Heart right ventricle (tissue), 16 donors: ENCODE measurements at places on chromosomes 13 and 19. TPM values are rescaled to one million over a fixed set of nuclear protein-coding genes. Genes with fewer than 3 reads are reported as not detected.

Gene RFPL4AL1
- not detected for total RNA-seq

DNA sequence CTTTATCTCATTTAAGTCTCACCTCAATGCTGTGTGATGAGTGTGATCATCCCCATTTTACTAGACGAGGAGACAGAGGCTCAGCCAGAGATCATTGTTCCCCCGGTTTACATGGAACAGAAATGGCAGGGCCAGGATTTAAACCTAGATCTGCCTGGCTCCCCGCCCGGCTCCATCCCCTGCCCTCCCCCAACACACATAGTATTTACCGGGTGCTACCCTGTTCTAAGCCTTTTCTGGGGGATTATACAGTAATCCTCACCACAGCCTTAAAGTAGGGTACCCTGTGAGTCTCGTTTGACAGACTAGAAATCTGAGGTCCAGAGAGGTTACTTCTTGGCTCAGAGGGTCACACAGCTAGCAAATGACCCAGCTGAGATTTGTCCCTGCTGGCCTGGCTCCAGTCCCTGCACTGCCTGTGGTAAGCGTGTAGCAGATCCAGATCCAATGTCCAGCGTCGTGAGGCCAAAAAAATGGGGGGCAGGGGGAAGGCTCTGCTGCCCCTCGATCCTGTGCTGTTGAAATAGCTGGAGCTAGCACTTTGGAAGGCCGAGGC is 3.8 kb upstream of the KLC3 start:
- DNase-seq: no peak

DNA sequence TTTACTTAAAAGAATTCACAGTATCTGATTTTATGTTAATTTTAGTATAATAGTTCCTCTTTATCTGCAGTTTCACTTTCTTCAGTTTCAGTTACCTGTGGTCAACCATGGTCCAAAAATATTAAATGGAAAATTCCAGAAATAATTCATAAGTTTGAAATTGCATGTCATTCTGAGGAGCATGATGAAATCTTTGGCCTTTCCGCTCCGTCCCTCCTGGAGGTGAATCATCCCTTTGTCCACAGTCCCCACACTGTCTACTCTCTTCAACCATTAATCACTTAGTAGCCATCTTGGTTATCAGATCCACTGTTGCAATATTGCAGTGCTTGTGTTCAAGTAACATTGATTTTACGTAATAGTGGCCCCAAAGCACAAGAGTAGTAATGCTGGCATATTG is 26.9 kb downstream of the SLITRK6 start:
- no peak for DNase-seq

DNA sequence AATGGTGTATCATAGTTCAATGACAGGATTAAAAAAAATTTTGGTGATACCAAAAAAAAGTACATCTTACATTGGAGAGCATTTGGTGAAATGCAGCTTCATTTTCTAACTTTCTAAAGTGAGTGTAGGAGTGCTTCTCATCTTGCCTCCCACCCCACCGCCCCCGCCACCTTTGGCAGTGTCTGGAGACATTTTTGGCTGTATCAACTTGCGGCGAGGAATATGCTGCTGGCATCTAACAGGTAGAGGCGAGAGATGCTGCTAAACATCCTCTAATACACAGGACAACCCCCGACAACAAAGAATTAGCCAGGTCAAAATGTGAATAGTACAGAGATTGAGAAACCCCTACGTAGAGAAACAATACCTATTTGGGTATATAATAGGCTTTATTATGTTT is 1.7 kb downstream of the DLEU7 start:
- no peak for DNase-seq

- peak; percentile 86 for DNase-seq
These were observed 1.5 kb upstream of the GADD45B start for GRCh38 chr19:2474232-2475017.

GRCh38 chr19:44525721-44526430 is 3.6 kb downstream of the CEACAM20 start:
- DNase-seq: no peak

Gene ICAM5
- not detected for total RNA-seq

Gene RNASEH2B
- total RNA-seq: 37.2 TPM

DNA sequence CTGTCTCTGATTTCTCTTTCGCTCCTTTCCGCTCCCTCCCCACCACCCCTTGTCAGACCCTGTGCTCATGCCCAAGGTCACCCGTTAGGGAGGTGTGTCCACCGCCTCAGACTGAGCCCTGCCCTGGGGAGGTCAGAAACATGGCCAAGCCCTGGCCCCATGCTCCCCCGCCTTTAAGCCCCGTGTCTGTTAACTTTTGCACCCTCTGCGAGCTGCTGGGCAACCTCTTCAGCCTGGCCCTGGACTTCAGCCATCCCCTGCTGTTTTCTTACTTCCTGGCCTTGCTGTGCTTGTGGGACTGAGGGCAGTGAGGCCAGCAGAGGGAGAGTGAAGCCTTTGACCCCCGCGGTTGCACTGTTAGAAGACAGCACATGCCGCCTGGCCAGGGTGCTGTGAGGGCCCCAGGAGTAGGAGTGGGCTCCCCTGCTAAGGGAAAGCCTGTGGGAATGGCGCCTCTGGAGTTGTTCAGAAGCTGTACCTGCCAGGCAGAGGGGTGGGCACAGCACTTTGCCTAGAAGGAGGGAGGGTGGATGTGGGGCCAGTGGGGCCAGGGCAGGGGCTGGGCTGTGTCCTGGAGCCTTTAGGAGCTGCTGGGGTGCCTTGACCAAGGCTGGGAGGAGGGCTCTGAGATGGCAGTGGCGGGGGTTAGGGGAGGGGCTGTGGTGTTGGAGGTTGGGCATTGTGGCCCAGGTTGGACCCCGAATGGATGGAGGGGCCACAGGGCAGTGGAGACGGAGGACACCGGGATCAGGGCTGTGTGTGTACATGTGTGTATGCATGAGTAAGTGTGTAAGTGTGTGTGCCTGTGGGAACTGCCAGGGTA is 7.9 kb downstream of the UPF1 start:
- DNase-seq: no peak

Gene LYL1
- 7.6 TPM for total RNA-seq

Gene CEBPA
- total RNA-seq: 4.0 TPM

Gene ZIC2
- not detected for total RNA-seq

DNA sequence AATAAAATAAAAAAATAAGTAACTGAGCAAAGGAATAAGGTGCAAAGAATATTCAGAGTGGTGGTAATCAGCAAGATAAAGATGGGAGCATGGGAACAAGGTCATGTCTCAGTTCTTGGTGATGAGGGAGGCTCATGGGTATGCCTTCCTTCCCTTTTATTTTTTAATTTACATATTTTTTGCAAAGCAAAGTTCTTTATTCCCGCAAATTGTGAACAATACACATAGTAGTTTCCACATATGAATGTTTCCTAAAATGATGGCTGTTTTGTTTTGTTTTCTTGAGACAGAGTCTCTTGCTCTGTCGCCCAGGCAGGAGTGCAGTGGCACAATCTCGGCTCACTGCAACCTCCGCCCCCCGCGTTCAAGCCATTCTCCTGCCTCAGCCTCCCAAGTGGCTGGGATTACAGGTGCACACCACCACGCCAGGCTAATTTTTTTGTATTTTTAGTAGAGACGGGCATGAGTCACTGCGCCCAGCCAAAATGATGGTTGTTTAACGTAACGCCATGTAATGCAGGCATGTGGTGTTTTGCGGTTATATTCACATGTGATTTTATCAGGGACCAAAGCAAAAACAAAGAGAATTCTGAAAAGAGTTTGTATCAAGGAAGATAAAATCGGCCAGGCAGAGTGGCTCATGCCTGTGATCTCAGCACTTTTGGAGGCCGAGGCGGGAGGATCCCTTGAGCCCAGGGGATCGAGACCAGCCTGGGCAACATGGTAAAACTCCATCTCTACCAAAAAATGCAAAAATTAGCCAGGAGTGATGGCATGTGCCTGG is 4.5 kb upstream of the ADGRE2 start:
- DNase-seq: no peak

DNA sequence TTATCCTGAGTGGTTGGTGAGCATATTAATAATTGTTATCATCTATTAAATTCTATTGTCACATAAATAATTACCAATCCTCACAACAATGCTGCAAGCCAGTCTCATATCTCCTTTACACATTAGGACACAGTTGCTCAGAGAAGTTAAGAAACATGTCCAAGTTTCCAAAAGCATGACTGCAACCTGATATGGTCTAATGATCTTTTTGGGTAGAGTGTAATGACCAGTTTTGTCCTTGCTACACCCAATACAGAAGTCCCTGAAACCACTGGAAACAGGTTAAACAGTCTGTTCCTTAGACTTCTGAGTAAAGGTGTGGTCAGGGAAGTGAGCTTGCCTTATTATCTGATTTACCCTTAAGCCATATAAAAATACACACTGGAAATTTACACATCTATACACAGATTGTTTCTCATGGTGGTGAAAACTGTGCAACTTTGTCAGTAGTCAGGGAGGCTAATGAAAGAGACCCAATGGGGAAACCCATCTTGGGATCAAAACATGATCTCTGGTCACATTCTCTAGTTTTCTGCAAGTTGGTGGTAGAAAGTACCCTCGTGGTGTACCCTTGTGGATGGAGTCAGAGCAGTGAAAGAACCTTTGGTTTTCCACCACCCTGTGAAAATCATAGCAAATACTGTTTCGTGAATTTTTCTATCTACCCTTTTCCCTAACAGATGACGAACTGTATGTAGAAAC is 146.0 kb upstream of the KLF12 start:
- DNase-seq: no peak

DNA sequence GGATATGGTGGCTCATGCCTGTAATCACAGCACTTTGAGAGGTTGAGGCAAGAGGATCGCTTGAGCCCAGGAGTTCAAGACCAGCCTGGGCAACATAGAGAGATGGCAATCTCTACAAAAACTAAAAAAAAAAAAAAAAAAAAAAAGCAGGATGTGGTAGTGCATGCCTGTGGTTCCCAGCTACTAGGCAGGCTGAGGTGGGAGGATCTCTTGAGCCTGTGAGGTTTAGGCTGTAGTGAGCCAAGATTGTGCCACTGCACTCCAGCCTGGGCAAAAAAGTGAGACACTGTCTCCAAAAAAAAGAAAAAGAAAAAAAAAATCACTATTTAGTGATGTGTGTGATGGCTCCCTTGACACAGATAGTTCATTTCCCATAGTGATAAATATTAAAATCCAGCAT is 365.0 kb upstream of the NBEA start:
- no peak for DNase-seq

DNA sequence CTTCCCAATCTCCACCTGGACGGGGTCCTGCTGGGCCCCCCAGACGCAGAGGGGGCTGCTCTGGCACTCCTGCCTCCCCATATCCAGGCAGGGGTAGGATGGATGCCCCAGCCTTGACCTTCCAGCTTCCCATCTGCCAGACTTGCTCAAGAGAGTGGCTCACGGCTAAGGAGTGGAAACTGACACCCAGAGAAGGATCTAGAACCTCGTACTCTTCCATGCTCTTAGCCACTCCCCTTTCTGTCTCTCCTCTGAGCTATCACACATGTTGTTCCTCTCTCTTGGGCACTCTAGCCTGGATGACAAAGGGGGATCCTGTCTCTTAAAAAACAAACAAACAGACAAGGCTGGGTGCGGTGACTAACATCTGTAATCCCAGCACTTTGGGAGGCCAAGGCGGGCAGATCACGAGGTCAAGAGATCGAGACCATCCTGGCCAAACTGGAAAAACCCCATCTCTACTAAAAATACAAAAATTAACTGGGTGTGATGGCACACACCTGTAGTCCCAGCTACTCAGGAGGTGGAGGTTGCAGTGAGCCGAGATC is 12.2 kb upstream of the FUT5 start:
- no peak for DNase-seq

Gene ZNF813
- 0.81 TPM for total RNA-seq

- peak; percentile 77 for DNase-seq
These were observed 62.0 kb downstream of the GPR12 start for GRCh38 chr13:26698392-26699196.

DNA sequence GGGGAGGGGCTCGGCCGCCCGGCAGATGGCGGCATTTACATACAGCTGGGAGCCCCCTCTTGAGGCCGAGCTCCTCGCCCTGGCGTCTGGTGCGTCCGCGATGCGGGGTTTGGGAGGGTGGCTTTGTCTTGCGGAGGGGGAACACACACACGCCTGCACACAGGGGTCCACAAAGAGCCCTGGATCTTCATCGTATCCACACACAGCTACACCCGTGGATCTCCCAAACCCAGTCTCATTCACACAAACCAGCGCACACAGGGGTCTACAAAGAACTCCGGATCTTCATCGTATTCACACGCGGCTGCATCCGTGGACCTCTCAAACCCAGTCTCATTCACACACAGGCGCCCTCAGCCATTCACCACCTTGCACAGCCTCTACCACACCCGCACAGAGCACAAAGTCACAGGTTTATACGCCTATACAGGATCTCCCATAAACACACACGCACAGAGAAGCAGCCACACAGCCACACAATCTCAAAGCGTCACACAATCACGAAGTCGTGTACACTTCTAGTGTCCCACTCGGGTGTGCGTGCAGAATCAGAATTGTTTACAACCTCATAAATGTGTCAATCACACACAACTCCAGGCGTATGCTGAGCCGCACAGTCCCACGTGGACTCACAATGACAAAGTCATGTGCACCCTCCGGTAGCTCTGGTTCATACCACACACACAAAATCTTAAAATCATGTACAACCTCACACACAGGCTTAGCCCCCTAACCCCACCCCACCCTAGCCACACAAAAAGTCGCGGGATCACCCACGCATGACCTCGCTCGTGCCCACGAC is 550 bp upstream of the DLL3 start:
- DNase-seq: peak; percentile 49

- no peak for DNase-seq
These were observed 34.3 kb upstream of the MEDAG start for GRCh38 chr13:30871588-30872275.

Gene PLEKHA4
- total RNA-seq: 18.5 TPM

Gene MAU2
- 48.6 TPM for total RNA-seq

DNA sequence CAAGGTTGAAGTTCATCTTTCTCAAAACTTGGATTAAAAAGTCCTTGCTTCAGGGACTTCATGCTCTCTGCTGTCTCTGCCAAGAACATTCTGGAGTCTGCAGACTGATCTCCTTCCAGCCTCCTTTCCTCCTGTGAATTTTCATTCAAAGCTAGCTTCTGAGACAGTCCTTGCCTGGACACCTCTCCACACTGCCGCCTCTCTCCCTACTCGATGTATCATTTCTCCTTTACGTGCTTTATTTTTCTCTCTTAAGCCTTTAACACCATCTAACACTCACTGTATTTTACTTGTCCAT is 238.8 kb downstream of the COL4A1 start:
- no peak for DNase-seq

DNA sequence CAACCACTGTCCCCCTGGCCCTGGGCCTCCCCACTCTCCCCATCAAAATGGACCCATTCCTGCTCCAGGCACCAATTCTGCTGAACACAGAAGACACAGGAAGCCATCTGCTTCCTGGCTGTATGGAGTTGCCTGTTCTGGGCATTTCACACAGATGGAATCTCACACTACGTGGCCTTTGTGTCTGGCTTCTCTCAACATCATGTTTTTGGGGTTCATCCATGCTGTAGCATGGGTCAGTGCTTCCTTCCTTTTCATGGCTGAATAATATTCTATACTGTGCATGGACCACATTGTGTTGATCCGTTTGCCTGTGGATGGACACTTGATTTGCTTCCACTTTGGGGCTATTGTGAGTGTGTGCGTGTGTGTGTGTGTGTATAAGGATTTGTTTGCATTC is 15.0 kb upstream of the KLF2 start:
- DNase-seq: no peak
